ENCODE measurements at places on chromosomes 16 and 17.

DNA sequence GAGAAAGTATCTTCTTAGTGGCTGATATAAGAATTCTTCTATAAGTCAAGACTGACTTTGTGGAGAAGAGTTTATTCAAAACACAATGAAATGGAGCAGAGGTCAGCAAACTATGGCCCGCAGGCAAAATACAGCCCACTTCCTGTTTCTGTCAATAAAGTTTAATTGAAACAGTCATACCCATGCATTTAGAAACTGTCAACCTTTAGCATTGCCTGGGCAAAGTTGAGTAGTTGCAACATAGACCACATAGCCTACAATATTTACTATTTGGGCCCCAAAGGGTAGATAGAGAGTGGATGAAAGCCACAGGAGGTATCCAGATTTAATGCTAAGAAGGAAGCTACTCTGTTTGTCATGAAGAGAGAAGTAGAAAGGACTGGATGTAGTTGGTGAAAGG is 38.0 kb downstream of the ACSM2B start:
- DNase-seq, result no peak

GRCh38 chr16:68605746-68606145 is 39.4 kb upstream of the CDH3 start:
- no peak for DNase-seq

DNA sequence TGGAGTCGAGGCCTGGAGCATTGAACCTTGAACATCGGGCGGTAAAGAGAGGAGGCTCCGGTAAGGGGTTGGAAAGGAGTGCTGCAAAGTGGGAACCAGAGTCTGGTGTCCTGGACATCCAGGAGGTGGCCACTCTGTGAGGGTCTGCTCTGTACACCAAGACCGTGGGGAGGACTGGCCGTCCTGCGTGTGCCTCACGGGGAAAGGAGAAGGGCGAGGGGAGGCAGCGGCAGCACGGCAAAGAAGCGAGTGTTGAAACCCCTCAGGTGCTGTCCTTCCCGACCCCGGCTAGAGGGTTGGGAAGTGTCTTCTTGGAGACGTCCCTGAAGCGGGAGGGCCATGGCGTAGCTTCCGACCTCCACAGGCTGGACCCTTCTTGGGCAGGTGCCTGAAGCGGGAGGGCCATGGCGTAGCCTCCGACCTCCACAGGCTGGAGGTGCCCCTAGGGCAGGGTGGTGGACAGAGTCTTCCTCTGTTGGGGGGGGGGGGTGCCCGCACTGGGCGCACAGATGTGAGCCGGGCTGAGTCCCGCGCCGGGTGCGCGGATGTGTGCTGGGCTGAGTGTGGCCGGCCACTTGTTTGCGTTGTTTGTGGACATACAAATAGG is 42.0 kb downstream of the FOXK2 start:
- no peak for DNase-seq

- DNase-seq, result no peak
Measured at GRCh38 chr17:40450175-40450574, 6.9 kb downstream of the IGFBP4 start.

DNA sequence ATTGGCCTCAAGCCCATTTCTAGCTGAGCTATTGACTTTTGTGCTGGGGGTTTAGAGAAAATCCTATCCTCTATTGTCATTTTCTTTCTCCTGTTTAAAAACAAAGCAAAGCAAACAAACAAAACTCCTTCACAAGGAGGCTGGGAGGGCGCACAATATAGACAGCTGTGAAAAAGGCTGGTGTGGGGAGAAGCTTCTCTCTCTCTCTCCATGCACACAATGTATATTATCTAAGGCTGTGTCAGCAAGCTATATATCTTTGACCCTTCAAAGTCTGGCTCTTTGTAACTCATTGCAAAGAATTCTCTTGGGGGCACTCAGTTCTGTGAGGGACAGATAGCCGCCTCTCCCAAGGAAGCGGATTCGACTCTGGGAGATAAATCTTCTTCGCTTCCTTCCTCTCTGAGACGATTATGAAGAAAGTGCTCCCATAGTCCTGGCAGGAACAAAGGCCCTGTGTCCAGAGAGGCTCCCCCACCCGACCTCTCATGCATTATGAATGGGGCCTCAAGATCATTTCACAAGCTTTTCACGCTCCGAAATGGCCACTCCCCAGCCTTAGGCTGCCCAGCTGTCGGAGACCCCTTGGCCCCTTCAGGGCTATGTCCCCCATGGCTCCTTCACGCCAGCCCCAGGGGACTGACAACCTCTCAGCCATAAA is 33.2 kb upstream of the MEAK7 start:
- no peak for DNase-seq

DNA sequence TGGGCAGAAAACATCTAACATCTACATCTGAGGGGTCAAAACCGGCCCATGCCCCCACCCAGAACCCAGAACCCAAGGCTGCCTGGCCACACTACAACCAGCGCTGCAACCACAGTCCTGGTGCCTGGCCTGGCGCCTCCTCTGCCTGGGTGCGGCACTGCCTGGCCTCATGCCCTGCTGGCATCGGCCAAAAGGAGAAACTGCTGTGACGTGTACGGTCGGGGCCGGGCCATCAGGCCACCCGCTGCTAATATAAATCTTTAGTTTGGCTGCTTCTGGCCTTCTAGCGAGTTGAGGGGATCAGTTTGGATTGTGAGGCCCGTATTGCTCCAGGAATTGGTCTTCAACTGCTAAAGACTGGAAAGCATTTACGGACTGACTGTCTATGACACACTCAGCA is 22.8 kb downstream of the TMEM204 start:
- no peak for DNase-seq

- no peak for DNase-seq
Measured at GRCh38 chr17:69607162-69607834, 192.8 kb downstream of the MAP2K6 start.

DNA sequence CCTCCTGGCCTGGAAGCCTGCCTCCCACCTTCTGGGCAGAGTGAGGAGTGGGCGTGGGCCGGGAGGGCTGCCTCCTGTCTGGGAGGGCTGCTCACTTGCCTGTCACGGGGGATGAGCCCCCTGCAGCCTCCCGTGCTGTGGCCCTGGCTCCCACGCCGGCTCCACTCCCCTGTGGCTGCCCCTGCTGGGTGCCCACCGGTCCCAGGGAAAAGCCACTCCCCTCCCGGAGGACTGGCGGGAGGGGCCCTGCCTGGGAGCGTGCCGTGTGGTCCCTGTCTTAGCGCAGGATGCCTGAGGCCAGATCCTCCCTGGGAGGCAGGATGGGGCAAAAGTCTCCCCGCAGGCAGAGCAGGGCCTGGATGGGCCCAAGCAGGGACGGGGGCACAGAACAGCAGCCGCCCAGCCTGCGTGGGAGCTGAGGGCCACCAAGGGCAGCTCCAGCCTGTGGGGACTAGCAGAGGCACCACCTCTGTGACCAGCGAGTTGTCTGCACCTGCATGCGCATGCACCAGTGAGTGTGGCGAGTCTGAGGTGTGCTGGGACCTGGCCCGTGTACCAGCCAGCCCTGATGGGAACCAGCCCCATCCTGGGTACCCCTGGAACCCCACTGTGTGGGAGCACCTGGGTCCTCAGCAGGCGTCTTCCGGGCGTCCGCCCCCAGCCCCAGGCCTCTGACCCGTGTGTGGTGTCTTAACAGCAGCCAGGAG is 339.9 kb downstream of the SEC14L1 start:
- DNase-seq, result no peak

GRCh38 chr17:34658811-34659560 is 79.6 kb downstream of the TMEM132E start:
- no peak for DNase-seq

DNA sequence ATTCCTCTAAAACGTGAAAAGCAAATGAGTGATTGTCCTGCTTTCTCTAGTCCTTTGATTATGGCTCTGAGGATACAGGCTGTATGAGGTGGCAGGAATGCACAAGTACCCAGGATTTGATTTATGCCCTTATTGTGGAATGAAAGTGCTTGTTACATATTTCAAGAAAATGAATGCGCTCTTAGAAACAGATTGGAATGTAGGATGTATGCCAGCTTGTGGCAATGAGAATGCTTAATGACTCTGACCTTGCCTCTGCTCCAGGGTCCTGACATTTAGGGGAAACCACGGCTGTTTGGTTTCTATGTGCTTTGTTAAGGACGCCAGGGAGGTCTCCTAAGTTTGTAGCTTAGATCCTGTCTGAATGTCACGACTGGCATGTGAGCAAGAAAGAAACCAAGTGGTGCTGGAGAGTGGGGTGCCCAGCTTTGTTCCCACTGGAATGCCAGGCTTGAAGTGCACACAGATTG is 22.0 kb downstream of the PRCD start:
- no peak for DNase-seq

- DNase-seq, result no peak
Measured at GRCh38 chr16:88640498-88641247, 2.3 kb downstream of the IL17C start.

- no peak for DNase-seq
Measured at GRCh38 chr16:85894266-85894665, 4.7 kb upstream of the IRF8 start.

- no peak for DNase-seq
Measured at GRCh38 chr16:75014318-75014717, 15.5 kb downstream of the ZNRF1 start.

GRCh38 chr17:65404761-65405160 is 156.7 kb downstream of the AXIN2 start:
- no peak for DNase-seq

- no peak for DNase-seq
Measured at GRCh38 chr17:14299280-14300141, 1.4 kb upstream of the HS3ST3B1 start.

- DNase-seq, result no peak
Measured at GRCh38 chr17:71441098-71441497, 679.7 kb upstream of the SOX9 start.

GRCh38 chr17:18084256-18084655 is 3.5 kb upstream of the DRG2 start:
- DNase-seq, result no peak

Data from cortex of kidney (tissue), 1 donor.